ENCODE measurements at places on chromosomes 2 and 18.

GRCh38 chr2:137862651-137863050 lies 101.6 kb upstream of the HNMT start:
- no peak for DNase-seq

DNA sequence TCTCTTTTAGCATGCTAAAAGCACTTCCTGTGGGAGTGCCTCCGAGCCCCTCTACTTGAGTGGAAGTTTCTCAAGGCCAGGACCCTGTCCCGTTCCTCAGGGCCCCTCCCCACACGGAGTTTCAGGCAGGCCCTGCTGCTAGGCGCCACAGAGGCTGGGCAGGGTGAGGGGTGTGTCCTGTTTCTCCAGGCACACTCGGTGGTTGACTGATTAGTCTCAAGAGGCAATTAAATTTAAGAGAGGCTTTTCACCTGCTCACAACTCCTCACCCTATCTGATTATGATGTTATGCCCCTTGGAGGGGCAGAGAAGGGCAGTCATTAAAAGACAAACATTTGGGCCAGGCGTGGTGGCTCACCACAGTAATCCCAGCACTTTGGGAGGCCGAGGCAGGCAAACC lies 160.8 kb upstream of the HAAO start:
- DNase-seq: no peak

- no peak for DNase-seq
Measured at GRCh38 chr2:84697895-84698294, 181.6 kb downstream of the DNAH6 start.

- DNase-seq: no peak
Measured at GRCh38 chr2:51866361-51866760, 834.4 kb upstream of the NRXN1 start.

DNA sequence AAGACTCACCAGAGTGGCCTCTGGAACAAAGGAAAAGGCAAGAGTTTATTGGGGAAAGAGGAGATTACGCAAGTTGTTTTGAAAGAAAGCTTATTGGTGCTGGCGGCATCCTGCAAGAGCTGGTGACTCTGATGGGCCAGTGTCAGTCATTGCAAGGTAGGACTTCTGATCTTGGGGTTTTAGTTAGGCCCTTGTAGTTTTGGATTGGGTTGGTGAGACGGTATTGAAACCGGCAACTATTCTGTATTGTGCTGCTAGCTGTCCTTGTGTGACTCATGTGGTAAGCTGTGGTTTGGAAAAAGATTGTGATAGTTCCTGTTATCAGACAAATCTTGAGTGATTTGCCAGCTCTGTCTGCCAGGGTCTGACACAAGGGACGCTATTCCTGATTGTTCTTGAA lies 159.1 kb upstream of the PIEZO2 start:
- no peak for DNase-seq

- peak; percentile 36 for DNase-seq
Measured at GRCh38 chr2:71000780-71001591, 6.3 kb upstream of the TEX261 start.

DNA sequence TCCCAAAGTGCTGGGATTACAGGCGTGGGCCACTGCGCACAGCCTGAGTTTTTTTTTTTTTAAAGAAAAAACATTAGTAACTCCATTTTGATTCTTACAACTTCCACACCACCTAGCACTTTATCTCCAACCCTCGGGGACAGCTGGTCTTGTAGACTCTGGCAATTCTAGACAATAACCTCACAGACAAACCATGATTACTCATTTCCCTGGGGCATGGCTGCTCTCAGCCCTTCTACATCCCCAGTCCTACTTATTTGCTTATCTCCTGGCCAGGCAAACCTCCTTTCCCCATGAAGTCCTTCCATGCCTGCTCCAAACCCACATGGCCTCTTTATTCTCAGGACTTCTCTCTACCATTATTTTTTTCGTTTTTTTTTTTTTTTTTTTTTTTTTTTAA lies 91.1 kb downstream of the ACTR3 start:
- DNase-seq: no peak

GRCh38 chr2:5911718-5912117 lies 219.5 kb downstream of the SOX11 start:
- DNase-seq: no peak

GRCh38 chr18:55523001-55523400 lies 65.0 kb downstream of the TCF4 start:
- no peak for DNase-seq

- DNase-seq: no peak
Measured at GRCh38 chr2:217990791-217991465, 11.9 kb downstream of the TNS1 start.

DNA sequence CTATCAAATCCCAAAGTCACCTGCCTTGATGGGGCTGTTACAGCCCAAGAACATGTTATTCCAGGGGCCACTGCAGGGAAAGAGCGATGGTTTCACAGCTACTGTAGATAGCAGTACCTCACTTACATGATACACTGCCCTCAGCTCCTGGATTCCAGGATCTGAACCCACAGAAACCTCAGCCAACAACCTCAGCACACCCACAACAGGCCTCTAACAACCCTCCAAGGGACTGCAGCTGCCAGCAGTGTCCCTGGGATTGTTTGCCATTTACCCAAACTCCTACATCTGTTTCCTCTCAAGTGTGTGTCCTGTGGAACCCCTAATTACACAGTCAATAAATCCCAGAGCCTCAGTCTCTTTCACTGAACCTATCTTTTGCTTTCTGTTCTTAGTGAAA lies 28.2 kb downstream of the OSBPL1A start:
- DNase-seq: no peak

DNA sequence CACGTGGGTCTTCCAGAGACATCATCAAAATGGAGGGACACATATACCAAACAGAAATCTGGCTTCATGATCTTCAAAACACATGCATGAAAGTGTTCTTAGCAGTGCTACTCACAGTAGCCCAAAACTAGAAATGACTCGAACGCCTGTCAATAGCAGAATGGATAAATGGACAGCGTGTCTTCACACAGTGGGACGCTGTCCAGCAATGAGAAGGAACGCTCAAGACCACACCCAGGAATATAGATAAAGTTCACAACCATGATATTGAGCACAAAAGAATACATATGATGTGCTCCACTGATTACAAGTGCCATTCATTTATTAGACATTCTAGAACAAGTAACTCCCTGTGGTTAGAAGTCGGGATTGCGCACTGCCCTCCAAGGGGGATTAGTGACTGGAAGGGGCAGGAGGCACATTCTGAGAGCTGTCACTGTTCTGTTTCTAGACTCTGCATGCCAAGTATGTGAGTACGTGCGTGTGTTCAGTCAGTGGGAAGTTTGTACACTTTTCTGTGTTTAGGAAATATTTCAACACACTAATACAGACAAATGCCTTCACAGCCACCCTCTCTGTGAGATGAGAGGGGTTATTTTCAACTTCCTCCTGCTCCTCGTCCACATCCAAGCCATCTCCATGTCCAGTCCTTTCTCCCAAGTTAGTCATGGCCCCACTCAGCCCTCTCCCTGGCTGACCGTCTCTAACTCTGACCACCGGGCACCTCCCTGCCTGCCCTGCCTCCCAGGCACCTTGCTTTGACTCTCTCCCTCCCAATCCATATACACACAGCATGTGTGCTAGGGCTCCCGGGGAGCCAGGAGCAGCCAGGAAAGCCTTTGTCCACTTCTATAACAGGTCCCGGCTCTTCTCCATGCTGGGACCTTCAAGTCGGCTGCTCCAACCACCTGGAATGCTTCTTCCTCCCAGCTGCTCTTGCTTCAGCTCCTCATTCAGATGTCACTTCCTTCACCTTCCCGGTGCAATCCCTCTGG lies 26.9 kb upstream of the TNS1 start:
- DNase-seq: no peak

DNA sequence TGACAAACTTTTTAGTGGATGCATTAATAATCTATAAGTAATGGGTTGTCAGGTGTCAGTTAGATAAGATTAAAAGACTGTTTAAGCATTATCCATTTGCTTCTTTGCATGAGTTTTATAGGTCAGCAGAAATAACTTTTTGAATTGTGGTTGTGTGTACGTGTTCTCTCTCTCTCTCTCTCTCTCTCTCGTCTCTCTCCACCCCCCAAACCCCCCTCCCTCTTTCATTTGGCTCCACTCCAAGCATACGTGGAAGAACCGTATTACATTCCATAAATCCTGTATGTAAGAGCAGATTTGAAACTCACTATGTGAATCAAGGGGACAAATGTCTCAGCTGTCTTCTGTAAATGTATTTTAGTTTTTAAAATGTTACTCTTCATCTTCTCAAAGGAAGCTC lies 120.2 kb downstream of the MEIS1 start:
- no peak for DNase-seq

- DNase-seq: no peak
Measured at GRCh38 chr2:172922306-172922705, 153.3 kb upstream of the MAP3K20 start.

DNA sequence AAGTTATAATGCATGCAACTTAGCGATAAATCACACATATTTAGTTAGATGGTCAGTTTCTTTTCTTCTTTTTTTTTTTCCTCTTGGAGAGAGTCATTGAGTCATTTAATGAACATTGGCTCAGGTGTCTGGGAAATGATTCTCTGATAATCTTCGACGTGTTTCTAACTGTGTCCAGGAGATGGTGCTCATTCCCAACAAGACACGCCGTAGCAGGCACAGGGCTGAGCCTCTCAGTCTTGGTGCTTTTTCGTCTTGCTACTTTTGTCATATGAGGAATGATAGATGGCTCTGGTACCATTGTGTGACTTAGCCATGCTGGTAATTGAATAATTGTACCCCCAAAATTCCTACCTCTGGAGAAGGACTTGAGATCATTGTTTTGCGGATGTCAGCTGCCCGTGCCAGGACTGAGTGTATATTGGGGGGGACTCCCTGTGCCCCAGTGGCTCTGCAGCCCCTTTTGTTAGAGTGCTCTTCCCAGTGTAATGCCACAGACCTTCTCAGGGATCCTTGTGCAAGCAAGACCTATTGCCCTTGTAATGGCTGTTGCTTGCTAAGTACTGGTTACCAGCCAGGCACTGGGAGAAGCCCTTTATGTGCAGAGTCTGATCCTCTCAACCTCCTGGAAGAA lies 107.6 kb upstream of the CYRIA start:
- peak; percentile 41 for DNase-seq

DNA sequence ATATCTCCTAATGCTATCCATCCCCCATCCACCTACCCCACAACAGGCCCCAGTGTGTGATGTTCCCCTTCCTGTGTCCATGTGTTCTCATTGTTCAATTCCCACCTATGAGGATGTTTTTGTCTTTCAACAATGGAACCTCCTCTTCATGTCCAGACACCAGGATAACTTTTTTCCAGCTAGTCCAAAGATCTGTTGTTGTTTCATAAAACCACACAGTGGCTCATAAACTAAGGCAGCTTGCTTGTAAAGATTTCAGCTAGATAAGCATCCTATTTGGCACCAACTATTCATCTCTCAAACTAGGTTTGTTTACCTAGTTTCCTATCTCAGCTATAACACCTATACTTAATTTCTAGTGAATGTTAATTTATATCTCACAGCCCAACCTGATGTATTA lies 937.7 kb downstream of the TRIB2 start:
- no peak for DNase-seq

DNA sequence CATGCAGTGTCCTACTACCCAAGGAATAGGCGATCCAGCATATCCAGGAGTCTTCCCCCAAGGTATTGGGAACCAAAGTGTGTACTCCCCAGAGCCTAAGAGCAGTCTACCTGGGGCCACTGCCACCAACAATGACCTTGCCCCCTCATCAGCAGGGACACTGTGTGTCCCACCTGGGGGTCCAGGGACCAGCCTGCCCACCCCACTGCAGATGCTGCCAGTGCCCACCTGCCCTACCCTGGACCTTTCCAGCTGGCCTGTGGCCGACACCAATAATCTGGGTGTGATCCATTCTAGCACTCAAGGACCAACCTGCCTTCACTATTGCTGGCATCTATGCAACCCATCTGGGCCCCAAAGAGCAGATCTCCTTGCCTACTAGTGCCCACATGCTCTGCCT lies 32.2 kb downstream of the DNAH7 start:
- DNase-seq: no peak

- no peak for DNase-seq
Measured at GRCh38 chr2:168427451-168427850, 28.6 kb upstream of the CERS6 start.

DNA sequence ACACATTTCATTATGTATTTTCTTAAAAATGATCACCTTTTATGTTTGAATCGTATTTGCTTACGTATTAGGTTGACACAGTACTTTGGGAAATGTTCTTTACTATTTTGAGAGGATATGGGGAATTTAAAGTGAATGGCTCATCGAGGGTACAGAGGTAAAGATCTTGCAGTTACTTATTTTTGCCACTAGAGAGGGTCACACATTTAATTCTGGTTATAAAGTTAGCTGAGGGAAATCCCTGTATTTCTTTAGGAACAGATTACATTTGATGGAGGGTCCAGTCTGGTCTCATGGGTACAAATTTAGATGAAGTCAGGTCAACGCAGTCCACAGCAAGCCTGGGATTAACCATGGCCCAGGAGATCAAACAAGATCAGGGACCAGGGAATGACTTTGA lies 24.5 kb downstream of the DYNC2LI1 start:
- no peak for DNase-seq

DNA sequence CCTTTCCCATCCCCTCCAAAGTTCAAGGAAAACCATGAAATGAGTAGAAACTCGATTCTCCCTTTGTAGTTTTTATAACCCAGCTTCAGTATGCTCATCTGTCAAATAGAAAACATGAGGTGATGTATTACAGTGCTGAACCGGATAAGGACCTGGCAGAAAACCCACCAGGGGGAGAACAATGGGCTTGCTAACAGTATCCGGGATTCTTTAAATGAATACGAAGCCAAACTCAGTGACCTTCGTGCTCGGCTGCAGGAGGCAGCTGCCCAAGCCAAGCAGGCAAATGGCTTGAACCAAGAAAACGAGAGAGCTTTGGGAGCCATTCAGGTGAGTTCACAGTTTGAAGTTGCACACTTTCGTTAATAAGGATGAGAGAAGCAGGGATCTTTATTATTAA lies 113.6 kb upstream of the TTC39C start:
- no peak for DNase-seq

DNA sequence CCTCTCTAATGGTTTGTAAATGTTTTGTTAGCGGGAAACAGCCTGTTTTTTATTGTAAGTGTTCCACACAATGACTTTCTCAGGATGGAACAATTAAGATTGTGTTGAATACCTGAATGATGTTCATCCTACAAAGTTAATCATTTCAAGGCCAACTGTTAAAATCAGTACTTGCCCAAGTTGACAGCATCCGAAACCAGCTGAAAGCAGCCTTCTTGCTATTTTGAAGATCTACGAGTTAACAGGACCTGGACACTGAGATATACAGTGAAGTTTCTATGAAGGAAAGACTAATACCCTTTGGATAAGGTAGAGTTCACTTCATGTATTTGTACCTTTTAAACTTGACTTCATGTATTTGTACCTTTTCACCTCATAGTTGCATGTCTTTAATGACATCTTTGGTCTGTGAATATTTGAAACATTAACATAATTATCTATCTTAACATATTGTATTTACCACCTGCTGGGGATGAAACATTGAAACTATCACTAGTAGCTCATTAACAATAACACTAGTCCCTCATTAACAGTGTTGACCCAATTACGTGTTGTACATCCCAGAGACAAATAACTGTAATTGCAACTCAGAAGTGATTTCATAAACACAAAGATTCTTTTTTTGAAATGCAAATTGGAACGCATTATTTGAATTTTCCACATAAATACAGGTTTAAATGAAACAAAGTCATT lies 556.0 kb upstream of the MEX3C start:
- DNase-seq: no peak

All from prostate gland (tissue), 2 donors.